Activated T-cell treated with anti-CD3 and anti-CD28 coated beads, Interleukin-2, amount 50 U/mL, for 24 hours (primary cell): ENCODE measurements at places on chromosomes 12 and 14.

- DNase-seq: no peak
Observed at GRCh38 chr14:39182770-39183684, 8.0 kb downstream of the PNN start.

DNA sequence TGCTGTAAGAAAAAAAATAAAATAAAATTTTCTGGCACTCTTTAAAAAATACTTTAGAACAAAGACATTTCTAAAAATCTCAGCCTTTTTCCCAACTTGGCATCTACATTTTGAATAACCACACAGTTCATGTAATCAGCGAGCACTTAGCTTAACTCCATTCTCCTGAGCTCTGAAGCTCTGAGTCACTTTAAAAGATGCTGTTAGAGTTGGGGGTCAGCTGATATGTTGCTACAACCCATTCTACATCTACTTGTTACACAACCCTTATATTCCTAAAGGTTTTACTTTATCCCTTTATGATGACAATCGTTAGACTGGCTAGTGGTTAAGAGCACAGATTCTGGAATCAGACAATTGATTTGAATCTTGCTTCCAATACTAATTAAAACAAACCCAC lies 48.3 kb downstream of the SLC41A2 start:
- DNase-seq: no peak

GRCh38 chr12:69648476-69648875 lies 37.8 kb upstream of the LRRC10 start:
- no peak for DNase-seq

DNA sequence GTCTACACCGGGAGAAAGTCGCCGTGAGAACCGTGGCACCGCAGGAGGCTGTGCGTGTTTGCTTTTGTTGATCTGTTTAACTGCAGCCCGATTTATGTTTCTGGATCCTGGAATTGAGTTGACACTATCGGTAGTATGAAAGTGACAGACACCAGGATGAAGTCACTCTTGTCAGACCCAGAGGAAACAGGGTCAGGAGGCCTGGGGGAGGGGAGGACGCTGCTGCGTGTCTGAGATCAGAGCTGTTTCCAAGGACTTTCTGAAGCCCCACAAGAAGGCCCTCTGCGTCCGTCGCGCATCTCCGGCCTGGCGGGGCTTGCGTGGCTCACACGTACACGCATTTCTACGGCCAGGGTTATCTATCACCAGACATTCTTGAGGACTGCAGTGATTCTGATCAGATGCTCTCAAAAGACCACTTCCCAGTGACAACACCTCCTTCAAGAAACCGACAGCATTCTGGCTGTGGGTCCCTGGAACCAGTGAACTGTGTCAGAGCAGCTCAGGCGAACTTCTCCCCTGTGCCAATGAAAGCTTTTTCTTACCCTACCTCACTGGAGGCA lies 263.4 kb downstream of the ADGRD1 start:
- peak; percentile 20 for DNase-seq

DNA sequence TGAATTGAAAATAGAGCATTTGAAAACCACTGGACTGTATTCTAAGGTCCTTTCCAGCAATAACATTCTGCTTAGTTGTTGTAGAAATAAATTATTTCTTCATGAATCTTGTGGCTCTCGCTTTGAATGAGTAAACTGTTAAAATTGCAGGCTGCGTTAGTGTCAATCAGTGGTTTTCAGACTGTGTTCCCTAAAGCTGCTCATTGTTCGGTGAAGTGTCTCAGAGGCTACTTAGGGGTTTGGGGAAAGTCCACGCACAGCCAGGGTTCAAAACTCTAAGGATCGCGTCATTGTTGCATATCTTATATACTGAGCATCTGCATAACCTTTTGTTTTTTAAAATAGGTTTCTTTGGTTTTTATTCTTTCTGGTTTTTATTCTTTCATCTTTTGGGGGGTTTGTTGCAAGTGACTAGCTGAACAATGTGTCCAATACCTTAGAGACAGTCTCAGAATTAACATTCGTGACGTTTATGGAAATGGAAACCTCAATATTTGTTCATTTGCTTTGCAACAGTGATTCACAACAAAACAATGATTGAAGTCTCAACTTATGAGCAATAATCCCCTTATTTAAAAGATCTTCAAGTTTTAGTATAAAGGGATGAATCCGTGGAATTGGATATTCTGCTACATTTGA lies 108.1 kb downstream of the TTLL5 start:
- no peak for DNase-seq

- no peak for DNase-seq
Observed at GRCh38 chr12:44038411-44038810, 202.5 kb downstream of the TMEM117 start.

DNA sequence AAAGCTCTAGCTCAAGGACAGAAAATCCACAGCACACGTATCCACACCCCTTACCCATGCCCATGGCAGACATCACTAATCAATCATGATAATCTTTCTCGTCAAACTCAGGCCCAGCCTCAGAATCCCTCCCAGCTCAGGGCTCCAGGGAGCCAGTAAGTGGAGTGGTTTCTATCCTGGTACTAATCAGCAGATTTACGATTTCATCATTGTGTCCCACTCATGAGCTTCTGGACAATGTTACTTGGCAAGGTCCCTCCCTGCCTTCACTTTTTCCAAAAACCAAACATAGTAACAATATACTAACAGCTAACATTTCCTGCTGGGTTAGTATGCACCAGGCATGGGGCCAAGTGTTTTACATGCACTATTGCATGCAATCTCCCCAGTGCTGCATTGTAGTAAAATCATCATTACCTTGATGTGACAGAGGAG lies 45.8 kb upstream of the NCOR2 start:
- DNase-seq: no peak

- DNase-seq: no peak
Observed at GRCh38 chr12:50894241-50894640, 51.5 kb downstream of the TMPRSS12 start.

- DNase-seq: peak; percentile 60
Observed at GRCh38 chr14:22653012-22653621, 9.0 kb upstream of the OR6J1 start.

DNA sequence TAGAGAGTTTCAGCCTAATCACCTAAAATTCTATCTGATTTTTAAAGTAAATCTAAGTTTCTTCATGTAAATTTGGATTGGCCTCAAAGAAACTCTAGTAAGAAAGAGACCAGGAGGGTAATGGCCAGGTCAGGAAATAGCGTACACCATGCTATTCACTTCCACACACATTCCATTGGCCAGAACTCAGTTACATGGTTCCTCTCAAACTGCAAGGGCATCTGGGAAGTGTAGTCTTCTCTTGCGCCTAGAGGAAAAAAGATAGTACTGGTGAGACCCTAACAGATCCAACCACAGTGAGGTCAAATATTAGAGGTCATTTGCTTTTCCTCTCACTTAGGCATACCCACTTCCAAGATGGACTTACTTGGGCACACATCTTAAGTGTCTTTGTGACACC lies 39.1 kb downstream of the MBIP start:
- DNase-seq: no peak

DNA sequence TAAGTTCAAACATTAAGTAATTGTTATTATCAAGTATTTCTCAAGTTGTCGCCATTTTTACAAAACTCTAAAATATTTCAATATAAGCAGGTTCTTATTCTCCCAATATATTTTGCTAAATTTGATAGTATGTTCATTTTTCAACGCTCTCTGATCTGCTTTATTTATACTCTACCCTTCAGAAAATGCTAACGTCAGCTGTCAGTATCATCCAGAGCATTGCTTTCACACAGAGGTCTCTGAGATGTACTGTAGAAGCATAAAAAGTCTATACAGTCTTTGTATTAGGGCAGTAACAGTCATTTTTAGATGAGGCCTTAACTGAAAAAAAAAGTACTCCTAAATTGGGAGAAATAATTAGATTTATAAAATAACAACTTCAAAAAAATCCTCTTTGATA lies 533.1 kb upstream of the LRFN5 start:
- DNase-seq: no peak

DNA sequence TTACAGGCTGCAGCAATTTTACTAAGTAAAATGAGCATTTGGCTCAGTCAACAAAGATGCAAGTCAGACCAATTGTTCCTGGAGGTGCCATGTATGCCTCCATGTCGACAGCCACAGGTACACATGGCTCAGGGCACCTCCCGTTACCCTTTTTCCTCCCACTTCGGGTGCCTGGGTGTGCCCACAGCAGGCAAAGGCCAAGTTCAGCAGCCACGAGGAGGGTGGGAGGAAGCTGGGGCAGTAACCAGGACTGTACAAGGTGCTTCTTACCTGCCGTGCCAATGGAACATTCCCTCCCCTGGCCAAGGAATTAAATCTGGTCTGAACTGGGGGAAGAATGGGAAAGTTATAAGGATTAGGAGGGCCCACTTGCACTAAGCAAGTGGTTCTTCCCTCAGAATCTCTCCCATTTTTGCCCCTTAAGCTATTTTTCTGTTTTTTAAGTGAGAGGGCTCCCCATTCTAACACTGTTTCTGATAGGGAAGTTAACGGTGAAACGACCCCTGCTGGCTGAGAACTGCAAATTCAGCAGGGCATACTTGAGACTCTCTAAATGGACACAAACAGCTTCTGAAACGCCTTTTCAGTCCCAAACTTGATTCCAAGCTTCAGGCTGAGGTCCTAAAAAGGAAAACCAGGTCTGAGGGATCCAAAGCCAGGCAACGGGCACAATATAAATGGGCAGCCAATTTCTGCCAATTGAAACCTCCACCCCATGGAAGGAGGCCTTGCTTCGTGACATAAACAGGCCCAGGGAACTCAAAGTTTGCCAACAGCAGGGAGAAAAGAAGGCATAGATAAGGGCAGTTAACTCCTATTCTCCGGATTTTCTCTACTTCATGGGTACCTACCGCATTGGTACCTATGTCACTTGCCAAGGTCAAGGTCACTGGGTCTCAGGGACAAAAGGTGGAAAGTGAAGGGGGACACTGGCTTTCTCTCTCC lies 24.8 kb downstream of the CLECL1 start:
- peak; percentile 68 for DNase-seq

DNA sequence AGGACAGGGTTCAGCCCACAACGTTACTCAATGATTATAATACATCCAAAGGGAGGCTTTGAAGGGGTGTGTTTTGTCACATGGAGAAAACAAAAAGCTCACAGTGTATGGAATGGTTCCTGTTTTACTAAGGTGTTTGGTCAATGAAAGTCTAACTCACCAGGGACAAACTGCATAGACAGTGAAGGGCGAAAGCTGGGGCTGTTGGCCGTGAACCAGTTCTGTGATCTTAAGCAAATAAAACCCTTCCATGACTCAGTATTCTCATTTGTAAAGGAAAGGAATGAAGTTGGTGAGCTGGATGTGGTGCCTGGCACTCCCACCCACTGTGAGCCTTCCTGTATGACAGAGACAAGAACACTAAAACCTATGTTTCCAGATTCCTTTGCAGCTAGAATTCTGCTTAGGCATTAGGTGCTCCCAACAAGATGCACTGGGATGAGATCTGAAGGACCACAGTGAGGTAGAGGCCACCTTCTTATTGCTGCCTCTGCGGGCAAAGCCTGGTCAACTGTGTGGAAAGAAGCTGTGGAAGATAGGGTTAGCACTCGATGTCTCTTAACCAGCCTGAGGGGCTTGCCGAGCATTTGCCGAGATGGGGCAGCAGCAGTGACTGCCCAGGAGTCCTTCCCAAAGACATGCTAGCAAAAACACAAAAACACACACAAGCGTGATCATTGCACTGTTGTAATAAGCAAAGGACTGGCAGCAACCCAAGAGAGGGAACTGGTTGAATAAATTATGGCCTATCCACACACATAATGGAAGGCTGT lies 48.5 kb downstream of the VCPKMT start:
- DNase-seq: peak; percentile 18

GRCh38 chr14:73461478-73462047 lies 3.2 kb upstream of the NUMB start:
- DNase-seq: no peak

DNA sequence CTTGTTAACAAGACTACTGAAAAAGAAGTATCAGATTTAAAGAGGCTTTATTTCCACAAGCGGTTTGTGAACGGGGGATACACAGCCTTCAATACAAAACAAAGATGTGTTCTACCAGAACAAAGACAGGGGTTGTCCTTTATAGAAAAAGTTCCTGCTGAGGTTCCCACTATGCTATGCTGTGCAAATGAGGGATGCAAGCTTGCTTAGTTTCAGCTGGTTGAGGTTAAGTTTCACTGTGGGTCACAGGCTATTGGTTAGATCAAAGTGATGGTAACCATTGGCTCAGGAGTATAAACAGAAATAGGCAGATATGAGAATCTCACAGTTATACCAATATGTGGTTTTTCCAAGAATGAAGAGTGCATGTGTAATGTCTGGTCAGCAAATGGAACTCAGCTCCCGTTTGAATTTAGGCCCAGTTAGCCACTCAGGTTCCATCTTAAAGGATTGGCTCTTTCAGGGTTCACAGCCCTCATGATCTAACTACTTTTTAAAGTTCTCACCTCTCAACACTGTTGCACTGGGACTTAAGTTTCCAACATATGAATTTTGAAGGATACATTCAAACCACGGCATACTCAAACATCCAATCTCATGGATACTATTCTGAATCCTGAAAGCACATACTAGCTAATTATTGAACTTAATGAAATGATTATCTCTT lies 215.4 kb upstream of the DCN start:
- no peak for DNase-seq

DNA sequence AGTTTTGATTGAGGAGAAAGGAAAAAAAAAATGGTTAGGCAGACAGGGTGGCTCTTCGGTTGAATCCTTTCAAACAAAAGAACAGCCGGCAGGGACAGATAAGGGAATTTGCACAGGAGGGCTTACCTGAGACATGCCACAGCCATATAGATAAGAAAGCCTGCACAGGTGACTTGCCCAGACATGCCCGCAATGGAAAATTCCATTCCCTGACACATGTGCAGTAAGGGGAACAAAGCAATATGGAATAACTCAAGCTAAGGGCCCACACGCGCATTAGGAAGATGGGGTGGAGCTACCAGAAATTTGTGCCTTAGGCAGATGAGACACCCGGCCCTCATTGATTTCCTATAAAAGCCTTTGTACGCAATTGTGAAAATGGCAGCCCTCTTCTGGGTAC lies 86.7 kb downstream of the TMEM260 start:
- DNase-seq: no peak

DNA sequence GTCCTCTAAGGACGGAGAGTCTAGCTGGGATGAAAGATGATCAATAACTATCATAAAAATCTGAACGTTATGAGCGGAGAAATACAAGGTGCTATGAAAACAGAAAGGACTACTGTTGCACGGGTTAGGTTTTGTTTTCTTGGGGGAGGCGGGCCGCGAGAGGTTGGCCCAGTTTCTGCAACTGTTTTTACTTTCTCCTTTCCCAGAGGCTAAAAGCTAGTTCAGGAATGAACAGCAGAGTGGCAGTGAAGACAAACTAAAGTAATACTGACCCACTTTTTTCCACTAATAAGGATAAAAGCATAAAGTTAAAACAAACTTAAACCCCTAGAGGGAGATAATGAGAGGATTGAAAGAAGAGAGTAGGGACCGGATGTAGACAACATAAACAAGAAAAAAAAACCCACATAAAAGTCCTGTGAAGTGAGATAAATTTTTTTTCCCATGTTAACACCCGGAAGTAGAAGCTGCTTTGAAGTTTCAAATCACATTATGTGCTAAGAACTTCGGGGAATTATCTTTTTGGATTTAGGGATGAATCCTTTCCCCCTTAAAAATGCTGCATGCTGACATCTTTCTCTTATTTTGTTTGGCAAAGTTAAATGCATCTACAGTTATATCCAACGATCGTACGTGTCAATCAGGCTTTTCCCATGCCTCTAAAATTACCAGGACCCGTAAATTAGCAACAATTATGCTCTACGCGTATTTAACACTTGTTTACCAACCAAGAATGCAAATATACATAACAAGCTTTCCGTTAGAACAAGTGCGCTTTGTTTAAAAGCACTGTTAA lies 1.0 kb upstream of the CDK17 start:
- DNase-seq: peak; percentile 60
